ENCODE measurements at places on chromosomes 6 and 20.
A peak's percentile ranks its signal among the peaks of the same experiment; 100 is the strongest.

GRCh38 chr6:102356170-102356569, 962.7 kb downstream of the GRIK2 start:
- no peak for DNase-seq

GRCh38 chr20:19626896-19627295, 131.2 kb upstream of the RIN2 start:
- no peak for DNase-seq

DNA sequence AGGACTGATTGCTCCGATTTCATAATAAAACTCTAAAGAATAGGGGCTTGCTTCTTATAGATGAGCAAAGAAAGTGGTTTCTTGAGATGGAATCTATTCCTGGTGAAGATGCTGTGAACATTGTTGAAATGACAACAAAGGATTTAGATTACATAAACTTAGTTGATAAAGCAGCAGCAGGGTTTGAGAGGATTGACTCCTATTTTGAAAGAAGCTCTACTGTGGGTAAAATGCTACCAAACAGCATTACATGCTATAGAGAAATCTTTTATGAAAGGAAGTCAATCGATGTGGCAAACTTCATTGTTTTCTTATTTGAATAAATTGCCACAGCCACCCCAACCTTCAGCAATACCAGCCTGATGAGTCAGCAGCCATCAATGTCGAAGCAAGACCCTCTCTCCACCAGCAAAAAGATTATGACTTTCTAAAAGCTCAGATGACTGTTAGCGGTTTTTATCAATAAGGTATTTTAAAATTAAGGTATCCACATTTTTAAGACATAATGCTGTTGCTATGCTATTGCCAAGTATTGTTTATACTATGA, 12.7 kb upstream of the MTRF1L start:
- no peak for DNase-seq

DNA sequence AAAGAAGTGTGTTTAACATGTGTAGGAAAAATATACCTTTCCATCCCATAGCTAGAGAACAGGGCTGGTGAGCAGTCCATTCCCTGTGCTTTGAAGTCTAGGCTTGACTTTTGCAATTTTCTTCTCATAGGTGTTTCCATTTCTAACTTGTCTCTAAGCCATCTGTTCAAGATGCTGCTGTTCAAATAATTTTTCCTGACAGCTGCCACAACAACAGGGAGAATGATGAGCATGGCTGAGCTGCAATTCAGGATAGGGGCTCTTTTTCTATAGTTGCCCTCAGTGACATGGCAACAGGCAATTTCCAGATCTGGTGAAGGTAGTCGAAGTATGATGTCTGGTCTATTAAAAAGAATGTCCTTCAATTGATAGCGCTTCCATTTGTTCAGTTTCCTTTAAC, 103.0 kb upstream of the HS3ST5 start:
- no peak for DNase-seq

GRCh38 chr6:93418408-93419303, 703 bp downstream of the EPHA7 start:
- DNase-seq: peak; percentile 21

DNA sequence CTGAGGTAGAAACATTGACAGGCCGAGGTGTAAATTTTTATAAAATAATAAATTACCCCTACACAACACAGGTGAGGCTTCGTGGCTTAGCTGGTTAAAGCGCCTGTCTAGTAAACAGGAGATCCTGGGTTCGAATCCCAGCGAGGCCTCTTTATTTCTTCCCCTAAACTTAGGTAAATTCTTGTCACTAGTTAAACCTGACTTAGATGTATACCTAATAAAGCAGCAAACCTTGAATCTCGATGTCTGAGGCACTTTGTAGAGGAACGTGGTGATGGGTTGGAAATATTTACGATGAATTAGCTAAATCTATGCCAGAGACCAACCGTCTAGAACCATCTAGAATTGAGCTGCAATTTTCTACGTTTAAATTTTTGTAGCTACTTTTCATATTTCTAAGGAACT, 185.6 kb downstream of the OR2B2 start:
- DNase-seq: peak; percentile 35

Measured in stimulated activated CD8-positive, alpha-beta memory T cell treated with anti-CD3 and anti-CD28 coated beads, Interleukin-4, amount 100 ng/mL, for 48 hours (primary cell).